Activated CD8-positive, alpha-beta memory T cell treated with anti-CD3 and anti-CD28 coated beads for 4 hours (primary cell): ENCODE measurements at places on chromosomes 16 and 17.

DNA sequence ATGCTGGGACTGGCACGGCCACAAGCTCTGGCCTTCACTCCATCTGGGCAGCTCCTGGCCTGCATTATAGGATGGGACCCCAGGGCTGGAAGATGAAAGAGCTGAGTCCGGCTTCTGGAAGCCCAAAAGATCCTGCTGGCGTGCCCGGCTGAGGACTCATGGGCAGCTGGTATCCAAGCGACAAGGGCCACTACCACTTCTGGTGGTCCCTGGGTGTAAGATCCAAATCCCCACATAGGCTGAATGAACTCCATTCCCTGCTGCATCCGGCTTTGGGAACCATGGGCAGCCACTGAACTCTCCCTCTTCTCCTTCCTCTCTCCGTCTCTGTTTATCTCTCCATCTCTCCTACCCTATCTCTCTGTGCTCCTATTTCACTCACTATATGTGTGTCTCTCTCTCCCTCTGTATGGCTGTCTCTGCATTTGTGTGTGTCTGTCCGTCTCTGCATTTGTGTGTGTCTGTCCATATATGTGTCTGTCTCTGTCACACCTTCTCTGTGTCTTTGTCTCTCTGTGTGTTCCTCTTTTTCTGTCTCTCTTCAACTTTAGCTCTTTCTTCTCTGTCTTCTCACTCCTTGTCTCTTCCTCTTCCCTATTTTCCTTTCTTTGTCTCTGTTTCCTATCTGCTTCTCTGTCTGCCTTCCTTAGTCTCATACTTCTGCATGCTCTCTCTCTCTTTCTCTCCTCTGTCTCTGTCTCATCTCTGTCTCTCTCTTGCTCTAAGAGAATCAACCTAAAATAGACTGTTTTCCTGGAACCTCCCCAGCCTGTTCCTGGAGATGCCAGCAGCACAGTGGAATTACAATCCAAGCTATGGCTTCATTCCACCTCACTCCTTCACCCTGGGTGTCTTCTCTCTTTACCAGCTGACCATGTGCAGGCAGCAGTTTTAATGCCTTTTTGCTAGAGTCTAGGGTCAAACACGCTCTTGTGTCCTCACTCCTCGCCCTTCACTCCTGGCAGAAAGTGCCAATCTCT, 60.4 kb upstream of the IRX6 start:
- DNase-seq, result no peak

GRCh38 chr17:81342269-81343070, 47.4 kb upstream of the SLC38A10 start:
- DNase-seq, result no peak

GRCh38 chr17:9355846-9356245, 219.8 kb downstream of the STX8 start:
- DNase-seq, result no peak

GRCh38 chr17:29682054-29682453, 59.3 kb upstream of the CORO6 start:
- DNase-seq, result no peak

GRCh38 chr17:68305142-68305541, 13.8 kb downstream of the ARSG start:
- no peak for DNase-seq

DNA sequence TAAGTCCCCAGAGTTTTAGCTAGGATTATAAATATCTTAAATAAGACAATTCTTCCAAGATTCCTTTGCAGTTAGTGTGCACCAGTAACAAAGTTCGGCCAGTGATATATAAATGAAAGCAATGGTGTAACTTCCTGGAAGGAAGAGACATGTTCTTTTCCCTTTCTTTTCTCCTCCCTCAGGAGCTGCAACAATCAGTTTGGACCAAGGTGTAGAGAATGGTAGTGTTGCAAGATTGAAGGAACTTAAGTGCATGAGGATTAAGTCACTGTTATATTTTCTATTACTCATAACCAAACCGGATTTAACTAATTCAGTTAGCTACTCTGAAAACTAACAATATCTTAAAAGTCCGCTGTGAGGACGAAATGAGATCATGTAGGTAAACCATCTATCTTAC, 68.9 kb upstream of the KCNJ16 start:
- DNase-seq, result no peak

GRCh38 chr17:79927136-79927661, 88.0 kb upstream of the CBX4 start:
- no peak for DNase-seq

DNA sequence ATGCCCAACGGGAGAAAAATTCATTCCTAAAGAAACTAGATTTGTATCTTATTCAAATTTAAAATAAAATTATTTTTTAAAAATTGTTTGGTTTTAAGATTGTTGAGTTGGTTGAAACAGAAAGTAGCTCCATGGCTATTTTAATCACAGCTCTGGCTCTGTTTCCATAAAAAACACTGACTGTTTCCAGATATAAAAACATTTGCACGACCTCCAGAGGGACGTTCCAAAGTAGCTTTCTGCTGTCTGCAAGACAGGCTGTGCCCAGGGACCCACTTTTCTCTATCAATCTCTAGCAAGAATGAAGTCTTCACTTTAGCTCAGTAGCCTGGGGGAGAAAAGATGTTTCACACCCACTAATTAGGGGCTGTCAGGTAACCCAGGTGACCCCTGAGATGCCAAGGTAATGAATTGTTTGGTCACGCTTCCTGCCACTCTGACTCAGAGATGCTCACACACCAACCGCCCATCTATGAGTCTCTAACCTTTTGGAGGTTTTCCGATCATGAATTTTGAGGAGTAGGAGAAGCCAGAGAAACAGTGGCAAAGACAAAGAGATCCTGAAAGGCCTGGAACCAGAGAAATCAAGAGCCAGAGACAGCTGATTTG, 220.1 kb upstream of the SOX9 start:
- no peak for DNase-seq

DNA sequence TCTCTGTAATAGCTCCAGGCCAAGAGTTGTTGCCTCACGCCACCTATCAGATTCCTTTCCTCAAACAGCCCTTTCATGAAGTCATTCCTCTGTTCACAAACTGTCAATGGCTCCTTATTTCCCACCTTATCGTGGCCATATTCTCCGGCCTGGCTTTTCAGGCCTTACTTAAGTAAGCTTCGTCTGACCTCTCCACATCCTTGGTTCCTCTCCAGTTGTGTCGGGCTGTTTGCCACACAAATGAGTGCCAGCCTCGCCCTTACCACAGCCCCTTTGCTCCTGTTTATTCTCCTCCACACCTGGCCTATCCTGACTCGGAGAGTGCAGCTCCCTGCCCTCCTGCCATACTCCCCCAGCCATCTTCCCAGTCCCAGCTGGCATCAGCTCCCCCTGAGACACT, 2.0 kb downstream of the TP53I13 start:
- DNase-seq, result no peak
